Activated CD8-positive, alpha-beta memory T cell treated with anti-CD3 and anti-CD28 coated beads, Interleukin-2, amount 50 U/mL, for 48 hours (primary cell): ENCODE measurements at places on chromosomes 5 and 9.

DNA sequence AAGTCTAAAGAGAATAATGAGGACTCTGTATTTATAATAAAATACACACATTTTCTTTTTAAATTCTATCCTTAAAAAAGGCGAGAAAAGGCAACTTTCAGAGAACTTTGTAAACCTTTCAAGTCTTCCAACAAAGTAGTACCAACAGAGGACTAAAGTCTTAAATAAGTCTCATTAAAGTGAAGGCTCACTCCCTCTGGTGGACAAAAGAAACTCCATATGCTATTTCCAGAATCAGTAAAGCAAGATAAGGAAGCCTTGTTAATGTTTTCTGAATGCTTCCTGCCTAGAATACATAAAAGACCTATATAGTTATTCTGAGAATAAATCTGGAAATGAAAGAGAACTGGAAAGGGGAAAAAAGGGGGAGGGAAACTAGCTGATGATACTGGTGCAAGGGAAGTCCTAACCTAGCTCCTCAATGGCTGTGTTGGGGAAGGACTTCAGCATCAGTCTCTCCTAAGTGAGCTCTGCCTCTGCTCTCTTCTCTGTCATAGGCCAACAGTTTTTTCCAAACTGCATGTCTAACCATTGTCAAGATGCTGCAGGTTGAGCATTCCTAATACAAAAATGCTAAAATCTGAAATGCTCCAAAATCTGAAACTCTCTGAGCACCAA, 7.2 kb downstream of the HMGCS1 start:
- DNase-seq: no peak

GRCh38 chr5:133287500-133287899, 235.7 kb downstream of the HSPA4 start:
- DNase-seq: peak; percentile 57

- DNase-seq: no peak
Observed at GRCh38 chr9:27851858-27852257, 278.6 kb upstream of the C9orf72 start.

GRCh38 chr5:107783551-107783950, 112.8 kb upstream of the EFNA5 start:
- no peak for DNase-seq

- DNase-seq: no peak
Observed at GRCh38 chr9:125910286-125910685, 163.1 kb downstream of the PBX3 start.
